Epithelial cell of proximal tubule (primary cell): ENCODE measurements at places on chromosomes 1 and 21.

DNA sequence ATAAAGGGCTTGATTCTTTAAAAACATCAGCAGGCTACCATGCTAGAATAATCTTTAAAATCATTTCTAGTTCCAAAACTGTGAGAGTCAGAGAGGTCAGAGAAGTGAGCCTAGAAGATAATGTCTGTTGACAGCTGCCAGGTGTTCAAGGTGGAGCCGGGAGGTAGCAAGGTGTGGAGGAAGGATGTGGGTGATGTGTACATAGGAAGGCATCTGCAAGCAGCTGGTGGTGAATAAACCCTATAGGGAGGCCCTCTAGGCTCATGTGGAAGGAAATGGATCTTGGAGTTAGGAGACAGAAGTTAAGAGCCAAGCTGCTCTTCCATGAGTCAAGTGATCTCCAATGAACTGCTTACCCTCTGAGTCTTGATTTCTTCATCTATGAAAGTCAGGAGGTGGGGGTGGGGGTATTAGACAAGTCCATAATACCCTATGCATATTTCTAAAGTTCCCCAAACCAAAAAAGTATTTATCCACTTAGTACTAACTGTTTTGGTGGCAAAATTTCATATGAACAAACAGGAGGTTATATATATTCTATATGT lies 266.3 kb downstream of the RHOU start:
- no peak for DNase-seq

DNA sequence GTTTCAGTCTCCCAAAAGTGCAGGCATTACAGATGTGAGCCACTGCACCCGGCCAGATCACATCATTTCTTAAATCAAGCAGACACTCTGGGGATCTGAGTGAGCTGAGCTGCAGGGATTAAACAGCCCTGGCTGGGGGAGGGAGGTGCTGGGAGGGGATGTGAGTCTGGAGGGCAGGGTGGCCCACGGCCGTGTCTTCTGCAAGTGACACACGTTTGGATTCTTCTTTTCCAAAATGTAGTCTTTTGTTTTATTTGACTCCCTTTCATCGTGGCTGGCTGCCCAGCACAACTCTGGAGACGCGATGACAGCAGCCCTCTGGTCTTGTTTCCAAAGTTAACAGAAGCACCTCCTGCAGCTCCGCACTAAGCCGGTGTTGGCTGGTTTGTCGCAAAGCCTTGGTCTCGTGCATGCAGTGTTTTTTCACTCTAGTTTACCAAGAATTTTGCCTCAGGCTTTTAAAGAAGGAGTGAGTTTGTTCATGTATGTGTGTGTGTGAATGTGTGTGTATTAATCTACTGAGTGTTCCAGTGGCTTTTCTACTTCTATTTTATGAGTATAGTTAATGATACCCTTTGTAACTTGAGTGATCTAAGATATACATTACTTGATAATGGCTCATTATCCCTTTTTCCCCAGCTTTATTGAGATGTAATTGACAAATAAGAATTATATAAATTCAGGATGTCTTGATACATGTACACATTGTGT lies 2.8 kb upstream of the KRTAP10-5 start:
- DNase-seq: no peak

GRCh38 chr1:231855926-231856325 lies 229.3 kb downstream of the DISC1 start:
- DNase-seq: no peak

- DNase-seq: no peak
Measured at GRCh38 chr1:125085720-125086591, 3901.2 kb downstream of the SRGAP2C start.

DNA sequence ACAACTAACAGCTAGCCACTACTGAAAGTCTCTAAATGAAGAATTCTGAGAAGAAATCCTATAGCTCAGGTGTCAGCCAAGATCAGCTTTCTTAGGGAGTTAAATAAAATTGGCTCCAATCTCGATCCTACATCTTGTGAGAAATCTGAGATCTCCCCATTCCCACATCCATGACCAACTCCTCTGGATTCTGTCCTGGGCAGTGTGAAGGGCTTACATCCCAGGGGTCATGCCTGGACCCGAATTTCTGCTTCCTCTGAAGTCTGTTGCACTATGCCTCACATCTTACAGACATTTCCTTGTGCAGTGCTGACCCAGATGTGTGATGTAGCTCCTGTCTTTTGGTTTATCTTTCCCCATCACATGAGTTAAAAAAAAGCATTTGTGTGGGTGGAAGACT lies 4.8 kb upstream of the TNN start:
- DNase-seq: no peak
